Caudate nucleus (tissue), 63 donors: ENCODE measurements at places on chromosomes 4 and X.

- no peak for DNase-seq
Measured at GRCh38 chr4:133154725-133155124, 5.6 kb downstream of the PCDH10 start.

DNA sequence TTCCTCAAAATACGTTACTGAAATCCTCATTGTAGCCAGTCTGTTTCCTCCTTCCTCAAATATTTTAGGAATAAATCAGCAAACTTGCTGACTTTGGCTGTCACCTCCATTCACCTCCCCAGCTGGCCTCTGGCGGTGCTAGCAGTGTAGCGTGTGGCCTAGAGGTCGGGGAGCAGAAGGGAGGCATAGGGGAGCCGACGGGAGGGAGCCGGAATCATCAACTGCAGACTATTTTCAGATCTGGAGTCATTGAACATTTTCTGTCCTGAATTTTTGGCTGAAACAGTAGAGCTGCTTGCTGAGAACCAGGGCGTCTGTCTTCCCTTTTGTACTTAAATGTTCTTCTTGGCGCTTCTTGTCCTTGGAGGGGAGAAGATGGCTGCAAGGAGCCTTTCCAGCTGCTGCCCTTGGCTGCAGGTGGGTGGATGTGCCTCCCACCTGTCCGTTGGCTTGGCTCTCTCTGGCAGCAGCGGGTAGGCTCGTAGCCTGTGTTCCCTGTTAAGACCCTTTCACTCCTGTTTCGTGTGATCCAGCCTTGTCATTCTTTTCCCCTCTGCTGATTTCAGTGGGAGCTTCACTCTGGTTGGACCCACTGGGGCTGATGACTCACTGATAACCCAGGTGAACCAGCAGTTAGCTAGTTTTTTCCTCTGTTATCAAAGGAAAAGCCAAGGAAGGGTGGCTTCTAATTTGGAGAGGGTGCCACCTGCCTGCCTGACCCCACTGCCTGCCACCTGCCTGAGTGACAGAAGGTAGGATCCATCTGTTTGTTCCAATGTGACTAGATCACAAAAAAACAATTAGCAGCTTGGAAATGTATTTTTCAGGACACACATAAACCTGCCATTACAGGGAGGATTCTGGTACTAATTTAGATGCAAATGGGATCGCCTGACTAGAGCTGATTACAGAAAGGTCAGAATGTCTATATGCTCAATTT lies 135.9 kb downstream of the GATB start:
- DNase-seq = no peak

GRCh38 chr4:100889401-100889800 lies 371.6 kb upstream of the EMCN start:
- no peak for DNase-seq

GRCh38 chr4:189092581-189092980 lies 848.1 kb upstream of the FRG1 start:
- DNase-seq = no peak
